ENCODE measurements at places on chromosomes 12 and 14. TPM values are rescaled to one million over a fixed set of nuclear protein-coding genes. Genes with fewer than 3 reads are reported as not detected.

The BCL7A gene
- polyA plus RNA-seq, result 9.5 TPM

The IKBIP gene
- 8.3 TPM for polyA plus RNA-seq

The AMDHD1 gene
- polyA plus RNA-seq, result 0.16 TPM

The KSR2 gene
- polyA plus RNA-seq, result 1.7 TPM

The DUSP16 gene
- polyA plus RNA-seq, result 7.0 TPM

The LRTM2 gene
- not detected for polyA plus RNA-seq

The KCNA1 gene
- not detected for polyA plus RNA-seq

The TAS2R9 gene
- not detected for polyA plus RNA-seq

The CPM gene
- polyA plus RNA-seq, result not detected

The OS9 gene
- polyA plus RNA-seq, result 374 TPM

The LMO3 gene
- not detected for polyA plus RNA-seq

The TMTC1 gene
- 5.8 TPM for polyA plus RNA-seq

The DPF3 gene
- 1.5 TPM for polyA plus RNA-seq

The SPX gene
- polyA plus RNA-seq, result 0.06 TPM

The OR5AU1 gene
- polyA plus RNA-seq, result not detected

The PIWIL1 gene
- not detected for polyA plus RNA-seq

The KRT83 gene
- polyA plus RNA-seq, result not detected

The HSPB8 gene
- 14.7 TPM for polyA plus RNA-seq

The OTOGL gene
- 0.76 TPM for polyA plus RNA-seq

The TSPAN19 gene
- polyA plus RNA-seq, result not detected

The SERPINA9 gene
- polyA plus RNA-seq, result not detected

The MGP gene
- 538 TPM for polyA plus RNA-seq
